ENCODE measurements at places on chromosomes 2 and 18.

GRCh38 chr2:22788749-22789327, 596.1 kb upstream of the KLHL29 start:
- no peak for DNase-seq

- no peak for DNase-seq
Measured at GRCh38 chr2:199219551-199219950, 238.2 kb downstream of the SATB2 start.

- no peak for DNase-seq
Measured at GRCh38 chr2:43559391-43560230, 36.2 kb downstream of the THADA start.

- DNase-seq, result no peak
Measured at GRCh38 chr18:7953095-7953958, 386.2 kb downstream of the PTPRM start.

DNA sequence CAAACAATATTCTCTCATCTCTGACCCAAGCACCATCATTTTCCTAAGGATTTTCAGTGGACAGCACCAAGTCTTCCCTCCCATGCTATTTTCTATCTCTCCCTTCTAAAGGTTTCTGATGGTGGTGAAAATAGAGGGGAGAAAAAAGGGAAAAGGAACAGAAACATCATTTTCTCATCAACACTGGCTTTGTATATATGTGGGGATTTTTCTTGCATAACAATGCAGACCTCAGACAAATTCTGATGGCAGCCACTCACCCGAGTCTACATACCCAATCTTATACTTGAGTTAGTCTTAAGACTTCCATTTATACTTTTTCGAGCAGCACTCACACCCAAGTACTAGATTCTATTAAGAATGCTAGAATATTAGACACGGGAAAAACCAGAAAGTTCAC, 95.8 kb downstream of the TMEM163 start:
- DNase-seq, result no peak

DNA sequence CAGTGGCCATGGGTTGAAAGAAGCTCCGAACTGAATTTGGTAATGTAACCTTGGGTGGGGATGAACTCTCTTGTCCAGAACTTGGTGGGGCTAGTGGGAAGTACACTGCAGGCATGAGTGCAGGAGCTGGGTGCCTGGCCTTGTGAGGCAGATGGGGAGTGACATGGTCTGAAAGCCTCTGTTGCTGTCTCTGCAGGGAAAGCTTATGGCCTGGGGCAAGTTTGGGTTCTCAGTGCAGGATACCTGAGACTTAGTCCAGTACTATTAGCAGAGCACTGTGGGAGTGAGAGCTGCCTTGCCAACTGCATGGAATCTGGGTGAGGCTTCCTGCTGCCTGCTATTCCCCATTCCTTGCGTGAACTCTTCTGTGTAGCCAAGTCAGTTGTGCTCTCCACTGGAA, 1620.9 kb upstream of the NXPH2 start:
- DNase-seq, result no peak

DNA sequence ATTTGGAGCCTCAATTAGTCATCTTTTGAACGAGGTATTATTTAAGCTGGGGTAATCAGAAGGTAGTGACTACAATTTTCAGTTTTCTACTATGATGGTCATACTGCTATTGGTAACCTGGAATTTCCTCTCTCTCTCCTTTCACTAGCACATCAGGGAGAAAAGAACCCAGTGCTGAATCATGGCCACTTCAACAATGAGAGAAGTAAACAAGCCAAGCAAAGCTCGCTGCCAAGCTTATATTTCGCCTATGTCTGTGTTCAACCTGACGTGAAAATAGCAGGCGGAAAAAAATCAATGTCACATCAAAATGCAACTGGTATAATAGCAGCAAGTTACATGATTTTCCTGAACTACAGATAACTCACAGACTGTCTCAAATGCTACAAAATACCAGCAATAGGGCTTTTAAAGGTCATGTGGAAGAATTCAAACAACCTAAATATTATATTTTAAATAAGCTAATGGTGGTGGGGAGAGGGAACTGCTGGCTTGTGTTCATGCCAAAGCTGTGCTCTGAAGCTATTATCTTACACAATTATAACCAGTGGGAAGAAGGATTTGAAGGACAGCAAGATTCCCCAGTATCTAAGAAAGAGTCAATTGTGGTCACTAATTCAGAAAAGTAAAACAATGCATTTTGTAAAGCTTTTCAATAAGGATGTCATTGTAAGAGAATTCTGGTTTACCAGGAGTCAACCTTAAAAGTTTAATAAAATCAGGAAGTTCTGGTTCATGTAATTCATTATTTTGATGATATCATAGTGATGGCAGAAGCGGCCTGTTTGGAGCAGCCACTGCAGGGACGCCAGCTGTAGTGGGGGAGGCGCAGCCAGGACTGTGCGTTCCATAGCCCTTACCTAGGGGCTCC, 38.0 kb downstream of the RNF152 start:
- peak; percentile 54 for DNase-seq

DNA sequence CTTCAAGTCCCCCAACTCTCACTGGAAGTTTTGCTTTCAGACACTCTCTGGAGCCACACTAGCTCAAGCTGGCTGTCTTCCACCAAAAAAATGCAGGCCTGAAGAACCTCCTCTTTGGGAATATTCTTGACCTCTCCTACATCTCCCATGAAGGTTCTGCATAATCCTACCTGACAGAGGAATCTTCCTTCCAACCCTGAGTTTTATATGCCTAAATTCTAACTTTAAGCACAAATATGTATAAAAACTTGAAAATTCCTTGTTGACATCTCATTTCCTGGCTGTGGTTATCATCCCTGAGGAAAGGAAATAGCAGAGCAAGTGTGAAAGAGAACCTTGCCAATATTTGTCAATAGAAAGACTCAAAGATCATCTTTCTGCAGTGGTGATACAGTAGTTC, 249.0 kb downstream of the LPIN1 start:
- DNase-seq, result peak; percentile 72

DNA sequence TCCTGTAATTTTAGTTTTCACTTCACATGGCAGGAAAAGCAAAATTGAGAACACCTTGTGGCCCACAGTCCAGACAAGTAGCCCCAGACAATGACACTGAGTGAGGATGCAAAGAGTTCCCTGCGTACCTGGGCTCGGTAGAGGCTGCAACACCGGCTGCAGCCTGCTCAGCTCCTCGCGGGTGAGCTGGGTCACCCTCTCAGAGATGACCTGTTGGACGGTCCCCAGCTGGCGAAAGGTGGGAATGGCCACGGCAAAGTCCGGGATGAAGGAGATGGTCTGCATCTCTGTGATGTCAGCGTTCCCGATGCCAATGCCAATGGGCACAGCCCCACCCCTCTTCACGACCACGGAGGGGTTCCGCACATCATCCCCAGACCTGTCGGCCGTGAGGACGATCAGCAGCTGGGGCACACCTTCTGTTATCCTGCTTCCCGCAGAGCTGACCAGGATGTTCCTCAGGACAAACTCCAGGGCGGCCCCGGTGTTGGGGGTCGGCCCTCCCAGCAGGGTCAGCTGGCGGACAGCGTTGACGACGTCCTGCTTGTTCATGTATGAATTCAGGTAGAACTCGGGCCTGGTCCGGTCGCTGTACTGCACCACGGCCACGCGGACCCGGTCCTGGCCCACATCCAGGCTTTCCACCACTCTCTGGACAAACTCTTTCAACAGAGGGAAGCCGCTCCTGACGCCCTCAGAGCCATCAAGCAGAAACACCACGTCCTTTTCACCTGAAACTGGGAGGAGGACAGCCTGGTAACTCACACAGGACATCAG, 39.5 kb downstream of the COL6A3 start:
- no peak for DNase-seq

- no peak for DNase-seq
Measured at GRCh38 chr2:102016399-102016955, 24.7 kb downstream of the IL1R2 start.

DNA sequence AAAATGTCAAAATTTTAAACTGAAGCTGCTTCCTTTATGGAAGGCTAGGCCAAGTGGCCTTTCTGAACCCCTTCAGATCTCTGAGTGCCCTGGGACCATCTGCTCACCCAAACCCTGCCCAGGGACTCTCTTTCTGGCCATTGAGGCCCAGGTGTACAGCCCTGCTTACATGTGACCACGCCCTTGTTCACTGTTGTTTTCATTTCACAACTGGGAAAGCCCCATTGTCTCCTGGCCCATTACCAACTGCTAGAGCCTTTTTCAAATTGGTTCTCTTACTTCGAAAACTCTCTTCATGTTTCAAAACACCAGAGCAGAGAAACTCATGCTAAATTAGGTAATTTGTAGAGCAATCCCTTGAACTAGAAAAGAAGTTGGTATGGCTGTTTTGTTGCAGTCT, 219.5 kb upstream of the TANK start:
- DNase-seq, result no peak
